ENCODE measurements at places on chromosomes 13 and 19.

DNA sequence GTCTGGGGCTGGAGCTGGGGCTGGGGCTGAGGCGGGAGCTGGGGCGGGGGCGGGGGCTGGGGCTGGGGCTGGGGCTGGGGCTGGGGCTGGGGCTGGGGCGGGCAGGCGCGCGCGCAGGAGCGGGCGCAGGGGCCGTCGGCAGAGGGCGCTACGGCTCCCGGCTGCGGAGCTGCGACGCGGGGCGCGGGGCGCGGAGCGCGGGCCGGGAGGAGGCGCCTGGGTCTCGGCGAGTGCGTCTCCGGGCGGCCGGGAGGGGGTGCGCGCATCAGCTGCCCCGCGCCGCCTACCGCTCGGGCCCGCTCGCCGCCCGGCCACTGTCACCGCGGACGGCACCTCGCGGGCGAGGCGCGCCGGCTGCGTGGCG, 422 bp upstream of the MTUS2 start:
- DNase-seq = peak; percentile 29

GRCh38 chr13:91017031-91017668, 330.3 kb upstream of the MIR17HG start:
- no peak for DNase-seq

GRCh38 chr19:35247526-35248309, 1.1 kb upstream of the LSR start:
- DNase-seq = peak; percentile 49

GRCh38 chr19:35909684-35910035, 1.6 kb upstream of the TYROBP start:
- DNase-seq = no peak

GRCh38 chr13:58126496-58126895, 495.0 kb downstream of the PCDH17 start:
- no peak for DNase-seq

DNA sequence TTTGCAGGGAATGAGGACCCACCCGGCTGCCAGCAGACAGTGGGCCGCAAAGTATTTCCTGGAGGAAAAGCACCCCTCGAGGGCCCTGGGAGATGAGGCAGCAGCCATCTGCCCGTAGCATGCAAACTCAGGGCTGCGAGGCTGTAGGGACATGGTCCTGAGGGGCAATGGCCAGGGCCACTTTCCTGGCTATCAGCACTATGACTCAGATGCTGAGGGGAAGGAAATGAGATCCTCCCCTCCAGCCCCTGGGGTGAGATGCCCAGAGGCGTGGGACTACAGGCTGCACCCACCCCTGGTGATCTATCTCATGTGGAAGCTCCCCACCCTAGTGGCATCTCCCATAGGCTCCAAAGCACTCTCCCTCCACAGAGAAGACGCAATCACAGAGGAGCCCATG, 80.1 kb downstream of the SLC7A1 start:
- DNase-seq = no peak

- DNase-seq = no peak
Observed at GRCh38 chr19:41928754-41929535, 696 bp upstream of the ERFL start.

DNA sequence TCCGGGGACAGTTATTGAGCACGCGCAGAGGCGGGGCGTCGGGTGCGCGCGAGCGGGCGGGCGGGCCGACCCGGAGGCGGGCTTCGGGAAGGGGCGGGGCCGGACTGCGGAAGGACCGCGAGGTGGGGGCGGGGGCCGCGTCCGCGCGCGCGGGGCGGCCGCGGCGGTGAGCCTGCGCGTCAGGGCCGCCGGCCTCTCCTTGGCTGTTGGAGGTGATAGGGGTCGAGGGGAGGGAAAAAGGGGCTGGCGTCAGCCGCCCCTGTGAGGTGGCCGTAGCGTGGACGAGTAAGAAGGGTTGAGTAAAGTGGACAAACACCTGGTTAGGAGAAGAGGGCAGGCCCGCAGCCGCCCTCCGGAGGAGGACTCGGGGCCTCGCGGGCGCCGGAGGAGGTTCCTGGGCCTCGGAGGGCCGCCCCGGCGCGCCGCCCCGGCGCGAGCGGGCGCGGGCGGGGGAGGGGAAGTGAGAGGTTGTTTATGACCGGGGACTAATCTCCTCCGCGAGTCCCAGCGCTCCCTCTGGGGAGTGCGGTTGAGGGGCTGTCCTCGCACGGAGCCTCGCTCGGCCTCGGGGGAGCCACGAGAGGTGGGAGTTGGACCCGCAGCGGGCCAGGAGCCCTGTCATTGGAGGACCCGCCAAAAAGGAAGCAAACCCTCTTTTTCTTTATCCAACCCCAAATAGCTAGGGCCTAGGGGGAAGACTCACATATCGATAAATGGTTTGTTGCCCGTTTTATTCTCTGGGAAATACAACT, 547 bp upstream of the INTS6 start:
- DNase-seq = no peak

- no peak for DNase-seq
Observed at GRCh38 chr19:2883686-2884439, 16.7 kb downstream of the ZNF556 start.

GRCh38 chr13:64457976-64458375, 2772.2 kb downstream of the PCDH9 start:
- DNase-seq = no peak

- DNase-seq = no peak
Observed at GRCh38 chr13:72960541-72960940, 98.3 kb upstream of the KLF5 start.

DNA sequence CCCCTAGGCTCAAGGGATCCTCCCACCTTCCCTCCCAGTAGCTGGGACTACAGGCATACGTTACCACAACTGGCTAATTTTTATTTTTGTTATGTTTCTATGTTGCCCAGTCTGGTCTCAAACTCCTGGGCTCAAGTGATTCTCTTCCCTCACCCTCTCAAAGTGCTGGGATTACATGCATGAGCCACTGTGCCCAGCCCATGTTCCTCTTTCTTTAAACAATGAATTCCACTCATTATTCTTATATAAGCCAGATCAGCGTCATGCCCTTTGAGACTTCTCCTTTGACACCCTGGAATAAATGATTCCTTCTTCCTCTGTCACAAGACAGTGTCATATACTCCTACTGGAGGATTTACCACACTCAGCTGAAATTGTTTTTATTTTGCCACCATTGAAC, 519.9 kb upstream of the SPRY2 start:
- DNase-seq = no peak

DNA sequence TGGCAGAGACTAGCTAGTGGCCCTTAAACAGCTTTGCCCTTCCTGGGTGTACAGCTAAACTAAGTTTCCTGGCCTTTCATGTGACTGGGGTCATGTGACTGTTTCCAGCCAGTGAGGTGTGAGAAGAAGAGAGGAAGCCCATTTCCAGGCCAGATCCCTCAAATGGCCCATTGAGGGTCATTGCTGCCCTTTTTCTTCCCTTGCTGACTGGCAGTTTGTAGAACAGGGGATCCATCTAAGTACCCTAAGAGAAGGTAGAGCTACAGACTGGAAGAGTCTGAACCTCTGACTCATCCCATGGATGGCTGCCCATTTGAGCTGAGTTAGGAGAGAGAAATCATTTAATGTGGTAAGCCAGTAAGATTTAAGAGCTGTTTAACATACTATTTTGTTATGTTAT, 2.8 kb downstream of the SWSAP1 start:
- DNase-seq = no peak

DNA sequence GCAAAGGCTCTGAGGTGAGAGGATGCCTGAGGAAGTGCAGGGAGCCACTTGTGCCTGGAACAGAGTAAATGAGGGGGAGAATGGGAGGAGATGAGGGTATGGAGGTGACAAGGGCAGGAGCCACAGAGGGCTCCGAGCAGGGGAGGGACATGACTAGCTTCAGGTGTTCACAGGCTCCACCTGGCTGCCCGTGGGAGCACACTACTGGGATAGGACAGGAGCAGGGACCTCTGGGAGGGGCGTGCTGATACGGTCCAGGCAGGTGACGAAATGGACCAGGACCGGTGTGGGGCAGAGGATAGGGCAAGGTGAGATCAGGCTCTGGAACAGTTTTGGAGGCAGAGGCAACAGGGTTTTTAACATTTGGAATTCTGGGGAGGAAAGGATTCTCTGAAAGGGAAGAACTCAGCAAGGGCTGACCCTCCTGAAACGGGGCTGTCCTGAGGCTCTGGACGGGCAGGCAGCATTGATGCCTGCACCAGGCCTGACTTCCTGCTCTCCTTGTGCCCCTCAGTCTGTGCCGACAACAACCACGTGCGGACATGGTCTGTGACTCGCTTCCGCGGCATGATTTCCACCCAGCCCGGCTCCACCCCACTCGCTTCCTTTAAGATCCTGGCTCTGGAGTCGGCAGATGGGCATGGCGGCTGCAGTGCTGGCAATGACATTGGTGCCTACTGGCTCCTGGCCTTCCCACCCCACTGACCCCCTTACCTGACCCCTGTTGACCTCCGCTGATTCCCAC, 11.6 kb downstream of the SHKBP1 start:
- DNase-seq = no peak

GRCh38 chr13:72218966-72219365, 352.0 kb upstream of the DACH1 start:
- DNase-seq = no peak

GRCh38 chr19:44278181-44278690, 18.6 kb downstream of the ZNF233 start:
- no peak for DNase-seq

DNA sequence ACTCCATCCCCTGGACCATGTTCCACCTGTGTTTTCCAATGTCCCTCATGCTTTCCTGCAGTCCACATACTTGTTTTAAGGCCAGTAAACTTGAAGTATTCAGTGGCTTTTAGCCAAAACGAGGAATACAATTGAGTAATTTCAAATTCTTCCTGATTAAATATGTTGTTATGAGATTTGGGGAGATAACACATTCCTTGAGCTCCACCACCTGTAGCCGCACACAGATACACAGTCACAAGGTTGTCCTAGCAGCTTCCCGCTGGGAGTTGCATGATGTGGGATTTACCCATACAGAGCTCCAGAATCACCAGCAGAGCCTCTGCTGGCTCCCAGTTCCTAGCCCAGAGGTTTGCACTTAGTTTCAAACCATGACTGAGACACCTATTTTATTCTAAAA, 53.6 kb upstream of the FRY start:
- no peak for DNase-seq

DNA sequence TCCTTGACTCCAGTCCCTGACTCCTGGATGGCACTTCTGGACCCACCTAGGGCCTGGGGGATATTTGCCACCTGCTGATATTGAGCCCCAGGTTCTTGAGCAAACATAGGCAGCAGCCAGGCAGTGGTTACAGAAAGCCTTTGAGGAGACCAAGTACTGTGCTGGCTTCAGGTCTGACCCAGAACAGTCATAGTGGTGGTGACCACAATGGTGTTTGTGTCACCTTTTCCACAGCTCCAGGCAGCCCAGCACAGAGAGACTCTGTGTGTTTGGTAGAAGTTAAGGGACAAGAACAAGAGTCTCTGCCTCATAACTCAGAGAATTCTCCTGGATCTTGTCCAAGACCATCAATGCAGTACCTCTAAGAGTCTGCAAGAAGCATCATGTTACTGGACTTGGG, 14.6 kb upstream of the CLC start:
- DNase-seq = no peak

DNA sequence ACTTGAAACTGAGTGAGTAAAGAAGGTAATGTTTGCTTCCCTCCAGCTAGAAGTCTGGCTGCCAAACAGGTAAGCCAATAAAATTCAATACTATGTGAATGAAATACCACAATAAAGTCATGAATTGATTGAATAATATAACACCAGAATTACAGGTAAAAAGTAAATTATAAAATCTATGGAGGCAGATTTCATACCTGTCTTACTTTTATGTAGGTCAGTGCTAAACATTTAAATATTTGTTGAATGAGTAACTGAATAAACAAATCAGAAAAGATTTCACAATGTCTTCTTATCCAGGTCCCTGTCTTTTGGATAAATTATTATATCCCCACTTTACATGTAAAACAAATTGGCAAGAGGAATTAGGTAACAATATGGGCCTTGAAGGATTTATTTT, 62.7 kb downstream of the MICU2 start:
- no peak for DNase-seq

DNA sequence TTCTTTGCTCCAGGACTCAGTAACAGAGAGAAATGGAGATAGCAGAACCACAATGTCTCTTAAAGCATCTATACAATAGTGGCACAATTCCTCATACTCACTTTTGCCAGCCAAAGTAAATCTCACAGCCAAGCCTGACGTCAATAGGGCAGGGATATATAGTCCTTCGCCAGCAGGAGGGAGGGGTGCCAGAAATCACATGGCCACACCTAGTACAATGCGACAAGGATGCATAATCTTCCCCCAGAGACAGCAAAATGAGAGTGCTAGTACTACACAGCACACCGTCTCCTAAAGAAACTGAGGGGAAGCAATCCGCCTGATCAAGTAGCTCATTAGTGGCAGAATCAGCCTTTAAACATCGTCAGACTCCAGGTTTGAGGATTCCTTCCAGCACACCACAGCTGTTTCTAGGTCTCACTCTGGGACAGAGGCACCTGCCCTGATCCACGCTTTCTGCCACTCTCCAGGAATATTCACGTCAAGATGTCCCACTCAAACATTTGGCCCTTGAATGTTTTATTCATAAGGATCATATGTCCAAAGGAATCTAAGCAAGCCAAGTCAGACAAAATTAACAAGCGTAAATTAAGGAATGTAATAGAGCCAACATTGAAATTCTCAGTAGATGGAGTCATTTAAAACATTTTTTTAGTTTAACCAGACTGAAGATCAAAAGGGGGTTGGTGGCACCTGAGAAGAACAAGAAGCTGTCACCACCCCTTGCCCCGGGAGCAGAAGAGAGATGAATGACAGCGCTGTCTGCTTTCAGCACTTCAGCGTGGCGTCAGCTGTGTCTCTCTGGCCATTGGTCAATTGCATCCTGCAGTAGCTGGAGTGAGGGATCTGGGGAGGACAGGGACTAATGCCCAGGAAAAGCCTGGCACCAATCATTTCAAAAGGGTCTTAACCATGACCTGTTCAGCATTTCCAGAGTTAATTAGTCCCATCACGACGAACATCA, 63.5 kb upstream of the SERP2 start:
- DNase-seq = no peak

DNA sequence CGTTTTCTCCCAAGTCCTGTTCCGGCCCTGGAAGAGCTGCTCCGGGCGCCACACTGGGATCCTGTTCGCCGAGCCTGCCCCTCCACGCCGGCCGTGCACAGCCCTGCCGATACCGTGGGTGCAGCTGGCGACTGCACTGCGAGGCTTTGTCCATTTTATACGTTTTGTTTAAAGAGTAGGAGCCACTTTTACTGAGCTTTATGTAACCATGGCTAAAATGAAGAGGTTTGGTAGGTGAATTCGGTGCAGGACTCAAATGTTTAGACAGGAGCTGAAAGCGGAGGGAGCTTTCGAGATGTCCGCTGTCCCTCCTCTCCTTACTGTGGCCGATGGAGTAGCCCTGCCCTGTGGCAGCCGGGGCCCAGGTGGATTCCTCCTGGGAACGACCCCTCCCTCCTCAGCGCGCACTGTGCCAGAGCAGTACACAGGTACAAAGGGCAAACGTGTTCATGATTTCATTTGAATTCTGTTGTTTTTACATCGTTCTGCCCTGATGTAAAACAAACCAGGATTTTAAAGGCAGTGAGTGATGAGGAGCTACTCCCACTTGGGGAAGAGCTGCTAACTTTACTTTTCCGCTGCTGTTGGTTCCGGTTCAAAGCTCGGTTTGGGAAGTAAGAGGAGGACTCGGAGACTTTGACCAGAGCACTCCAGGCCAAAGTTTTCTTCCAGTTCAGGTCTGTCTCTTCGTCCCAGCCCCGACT, 1.7 kb downstream of the COL4A2 start:
- DNase-seq = no peak

GRCh38 chr13:48068952-48069351, 26.0 kb downstream of the MED4 start:
- no peak for DNase-seq

- no peak for DNase-seq
Observed at GRCh38 chr13:62502588-62502987, 1086.9 kb upstream of the PCDH20 start.

- no peak for DNase-seq
Observed at GRCh38 chr13:83987394-83987793, 105.1 kb upstream of the SLITRK1 start.
